ENCODE measurements at places on chromosomes 7 and 10.

- no peak for DNase-seq
Measured at GRCh38 chr10:29720149-29720548, 85.4 kb upstream of the SVIL start.

DNA sequence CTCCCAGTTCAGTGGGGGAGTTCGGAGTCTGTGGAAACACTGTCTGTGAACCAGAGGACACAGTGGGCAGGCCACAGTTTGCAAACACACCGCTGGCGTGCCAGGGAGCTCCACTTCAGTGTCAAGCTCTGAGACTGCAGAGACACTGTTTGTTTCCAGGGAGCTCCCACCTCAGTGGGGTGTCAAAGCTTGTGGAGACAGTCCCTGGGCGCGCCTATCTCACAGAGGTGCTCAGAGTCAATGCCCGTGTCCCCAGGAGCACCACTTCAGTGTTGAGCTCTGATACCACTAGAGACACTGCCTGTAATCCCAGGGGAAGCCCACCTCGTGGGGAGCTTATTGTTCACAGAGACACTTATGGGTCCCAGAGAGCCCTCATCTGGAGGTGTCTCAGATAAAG lies 4.3 kb downstream of the MYO1G start:
- DNase-seq: no peak

DNA sequence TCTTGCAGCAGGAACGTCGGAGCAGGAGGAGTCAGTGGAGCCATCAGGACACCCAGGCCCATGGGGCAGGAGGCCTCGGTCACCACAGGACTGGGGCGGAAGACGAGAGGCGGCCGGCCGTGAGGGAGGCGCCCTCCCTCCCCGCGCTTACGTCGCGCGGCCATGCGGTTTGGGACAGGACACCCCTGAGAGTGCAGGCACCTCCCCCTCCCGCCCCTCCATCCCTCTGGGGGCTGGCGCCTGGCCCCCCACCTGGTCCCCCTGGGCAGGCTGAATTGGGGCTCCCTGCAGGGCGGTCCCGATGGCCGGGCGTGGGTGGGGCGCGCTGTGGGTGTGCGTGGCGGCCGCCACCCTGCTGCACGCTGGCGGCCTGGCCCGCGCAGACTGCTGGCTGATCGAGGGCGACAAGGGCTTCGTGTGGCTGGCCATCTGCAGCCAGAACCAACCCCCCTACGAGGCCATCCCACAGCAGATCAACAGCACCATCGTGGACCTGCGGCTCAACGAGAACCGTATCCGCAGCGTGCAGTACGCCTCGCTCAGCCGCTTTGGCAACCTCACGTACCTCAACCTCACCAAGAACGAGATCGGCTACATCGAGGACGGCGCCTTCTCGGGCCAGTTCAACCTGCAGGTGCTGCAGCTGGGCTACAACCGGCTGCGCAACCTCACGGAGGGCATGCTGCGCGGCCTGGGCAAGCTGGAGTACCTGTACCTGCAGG lies 74.4 kb downstream of the ELFN1 start:
- no peak for DNase-seq

- DNase-seq: no peak
Measured at GRCh38 chr10:80171248-80171660, 34.1 kb downstream of the ANXA11 start.

DNA sequence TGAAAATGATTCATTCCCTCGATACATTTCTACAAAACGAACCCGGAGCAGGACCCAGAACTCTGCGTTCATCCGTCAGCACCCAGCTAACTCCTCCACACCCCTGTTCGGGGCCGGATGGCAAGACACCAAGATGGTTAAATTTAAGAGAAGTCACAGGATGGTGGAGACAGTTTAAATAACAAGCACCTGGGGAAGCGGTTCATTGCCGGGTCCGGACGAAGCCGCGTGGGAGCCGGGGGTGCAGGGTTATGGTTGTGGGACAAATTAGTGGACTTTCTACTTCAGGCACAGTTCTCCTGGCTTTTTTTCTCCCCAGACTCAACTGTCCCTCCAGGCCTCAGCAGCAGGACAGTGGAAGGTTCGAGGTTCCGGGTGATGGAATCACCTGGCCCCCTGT lies 45.4 kb downstream of the ASB13 start:
- no peak for DNase-seq
